Right ventricle myocardium superior (tissue), 1 donor: ENCODE measurements at places on chromosomes 2 and 18. TPM values are rescaled to one million over a fixed set of nuclear protein-coding genes. Genes with fewer than 3 reads are reported as not detected.

DNA sequence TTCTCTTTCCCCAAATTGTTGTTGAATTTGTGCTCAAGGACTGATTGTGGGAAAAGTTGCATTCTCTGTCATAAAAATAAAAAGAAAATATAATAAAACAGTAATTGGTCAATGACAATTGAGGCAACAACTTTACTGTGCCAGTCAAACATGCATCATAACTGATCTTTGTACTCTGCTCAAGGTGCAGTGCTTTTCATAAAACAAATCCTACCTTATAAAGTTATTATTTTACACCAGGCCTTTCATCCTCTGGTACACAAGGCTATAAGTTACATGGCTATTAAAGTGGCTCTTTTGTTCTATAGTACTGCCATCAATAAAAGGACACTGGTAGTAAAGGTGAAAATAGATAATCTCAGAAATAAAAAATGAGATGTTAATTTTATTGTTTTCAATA lies 761.9 kb downstream of the SATB2 start:
- DNase-seq = no peak

DNA sequence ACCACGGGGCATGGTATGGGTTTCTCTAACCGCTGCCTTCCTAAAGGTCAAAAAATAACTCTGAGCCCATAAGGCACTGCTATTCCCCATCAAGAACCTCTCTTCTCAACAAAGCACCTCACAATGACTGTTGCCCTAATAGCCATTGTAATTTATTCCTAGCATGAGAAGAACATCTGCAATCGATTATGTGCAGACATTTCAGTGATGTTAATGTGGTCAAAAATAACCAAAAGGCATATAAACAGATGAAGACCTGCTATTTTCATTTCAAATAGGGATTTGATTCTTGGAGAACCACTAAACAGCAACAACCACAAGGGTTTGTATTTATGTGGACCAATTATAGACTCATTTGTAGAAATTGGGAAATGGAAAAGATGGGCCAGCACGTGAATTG lies 356.6 kb downstream of the FBXO15 start:
- DNase-seq = no peak

GRCh38 chr2:42486145-42486906 lies 7.5 kb downstream of the KCNG3 start:
- DNase-seq = no peak

- no peak for DNase-seq
Observed at GRCh38 chr18:38576349-38576748, 1010.8 kb upstream of the CELF4 start.

The MC2R gene
- not detected for total RNA-seq

DNA sequence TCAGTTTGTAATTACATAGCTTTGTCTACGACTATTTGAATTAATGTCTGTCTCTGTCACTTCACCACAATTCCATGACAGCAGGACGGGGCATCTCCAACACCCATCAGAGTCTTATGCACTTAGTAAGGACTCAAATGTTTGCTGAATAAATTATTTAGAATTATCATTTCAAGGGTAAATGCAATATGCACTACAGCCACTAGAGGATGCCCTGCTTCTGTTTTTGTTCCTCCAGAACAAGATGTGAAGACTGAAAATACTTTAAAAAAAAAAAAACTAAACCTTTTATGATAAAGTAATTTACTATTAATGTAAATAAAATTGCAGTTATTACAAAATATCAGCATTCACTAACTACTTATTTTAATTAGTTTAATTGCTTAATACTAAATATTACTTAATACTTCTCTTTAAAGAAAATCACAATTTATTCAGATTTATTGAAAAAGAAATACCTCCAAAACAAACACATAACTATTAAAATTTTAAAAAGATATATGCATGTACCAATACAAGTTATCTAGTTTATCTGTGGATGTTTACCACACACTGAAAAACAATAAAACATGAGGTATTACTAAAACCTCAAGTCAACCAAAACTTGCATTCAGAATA lies 3.2 kb downstream of the PIGN start:
- DNase-seq = no peak

The SLC38A11 gene
- total RNA-seq = 0.48 TPM

DNA sequence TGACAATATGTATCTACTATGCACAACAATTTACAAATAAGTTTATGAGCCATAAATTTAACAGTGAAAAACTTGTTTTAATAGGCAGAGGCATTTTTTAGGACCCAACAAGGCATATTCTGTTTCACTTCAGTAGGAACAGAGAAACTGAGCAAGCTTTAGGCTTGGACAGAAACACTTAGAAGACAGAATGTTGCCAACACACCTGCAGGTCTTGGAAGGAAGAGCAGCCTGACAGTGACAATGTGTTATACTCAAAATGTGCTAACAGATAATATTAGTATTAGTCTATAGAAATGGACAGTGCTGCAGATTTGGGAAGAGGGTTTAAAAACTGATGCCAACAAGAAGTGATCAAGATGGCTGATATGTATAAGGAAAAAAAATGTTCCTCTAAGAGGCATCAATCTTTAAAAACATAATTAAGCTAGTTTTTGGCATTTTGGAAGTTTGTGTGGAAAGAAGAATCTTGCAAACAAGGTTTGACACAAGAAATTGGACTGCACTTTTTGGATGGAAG lies 297.1 kb upstream of the FSIP2 start:
- no peak for DNase-seq
